HS-27A (cell line): ENCODE measurements at places on chromosomes 7 and 10.

GRCh38 chr10:125084191-125084613 is 76.2 kb downstream of the CTBP2 start:
- DNase-seq = peak; percentile 51

- no peak for DNase-seq
Measured at GRCh38 chr7:88072715-88073055, 138.6 kb downstream of the ADAM22 start.

DNA sequence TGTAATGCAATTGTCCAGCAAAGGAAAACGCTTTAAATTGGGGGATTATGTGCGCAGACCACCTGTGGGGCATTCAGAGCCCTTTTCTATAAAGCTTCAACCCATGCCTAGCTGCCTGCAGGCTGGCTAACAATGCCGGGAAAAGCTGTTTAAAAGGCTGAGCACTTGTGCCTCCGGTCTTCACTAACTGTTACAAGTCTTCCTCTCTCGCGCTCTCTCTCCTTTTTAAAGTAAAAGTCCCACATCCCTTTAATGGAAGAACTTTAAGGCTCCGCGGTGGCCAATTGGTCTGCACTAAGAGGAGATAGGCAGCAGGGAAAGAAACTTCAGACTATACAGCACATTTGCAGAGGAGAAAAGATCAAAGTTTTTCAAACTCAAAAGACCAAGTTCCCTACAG is 4.6 kb downstream of the FZD8 start:
- no peak for DNase-seq

- no peak for DNase-seq
Measured at GRCh38 chr7:100603726-100604027, 1.5 kb downstream of the PCOLCE start.

DNA sequence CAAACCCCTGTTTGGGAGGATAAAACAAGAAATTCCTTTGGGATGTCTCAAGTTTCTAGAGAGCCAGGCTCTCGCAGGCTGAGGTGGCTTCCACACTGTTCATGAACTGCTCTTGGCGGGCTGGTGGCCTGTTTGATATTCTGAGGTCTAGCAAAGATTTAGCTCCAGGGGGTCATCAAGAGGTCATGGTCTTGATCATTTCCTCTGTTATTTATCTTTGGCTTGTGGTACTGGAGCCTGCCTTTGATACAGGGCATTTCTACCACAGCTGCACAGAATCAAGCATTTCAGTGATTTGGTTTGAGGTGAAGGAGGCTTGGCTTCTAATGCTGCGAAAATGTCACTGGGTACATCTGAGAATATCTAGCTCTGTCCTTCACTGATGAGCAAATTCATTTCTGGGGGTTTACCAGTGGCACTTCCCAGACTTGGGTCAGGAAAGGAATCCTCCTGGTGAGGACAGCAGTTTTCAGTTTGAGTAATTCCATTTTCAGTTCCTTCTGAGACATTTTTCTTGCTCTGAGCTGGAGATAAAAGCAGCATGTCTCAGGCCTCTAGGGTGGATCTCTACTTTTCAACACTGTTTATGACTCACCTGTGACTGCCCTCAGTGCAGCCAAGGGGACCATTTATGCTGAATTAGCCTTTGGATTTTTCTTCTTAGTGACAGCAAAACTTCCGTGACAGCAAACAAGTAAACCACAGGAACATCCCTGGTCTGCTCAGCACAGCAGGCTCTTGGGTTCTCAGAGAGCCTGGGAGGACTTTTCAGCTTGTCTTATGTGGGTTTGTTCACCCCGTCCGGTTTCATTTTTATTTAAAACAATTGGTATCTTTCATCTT is 312.0 kb downstream of the RNLS start:
- no peak for DNase-seq

DNA sequence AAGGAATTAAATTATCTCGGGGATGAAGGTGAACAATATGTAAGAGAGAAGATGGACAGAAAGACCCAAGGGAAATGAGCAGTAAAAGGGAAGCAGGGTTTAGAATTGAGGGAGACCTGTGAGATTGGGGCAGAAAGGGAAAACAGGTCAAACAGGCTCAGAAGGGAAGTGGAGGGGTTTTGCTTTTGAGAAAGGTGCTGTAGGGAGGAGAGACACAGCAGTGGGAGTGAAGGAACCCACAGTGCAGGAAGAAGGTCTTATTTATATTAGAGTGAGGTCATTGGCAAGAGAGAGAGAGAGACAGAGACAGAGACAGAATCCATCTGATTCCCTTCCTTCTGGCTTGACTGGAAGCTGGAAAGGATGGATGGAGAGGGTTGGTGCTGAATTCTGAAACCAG is 3.5 kb upstream of the TCAF1 start:
- no peak for DNase-seq

GRCh38 chr10:47451273-47451997 is 32.5 kb downstream of the ANXA8 start:
- DNase-seq = no peak

DNA sequence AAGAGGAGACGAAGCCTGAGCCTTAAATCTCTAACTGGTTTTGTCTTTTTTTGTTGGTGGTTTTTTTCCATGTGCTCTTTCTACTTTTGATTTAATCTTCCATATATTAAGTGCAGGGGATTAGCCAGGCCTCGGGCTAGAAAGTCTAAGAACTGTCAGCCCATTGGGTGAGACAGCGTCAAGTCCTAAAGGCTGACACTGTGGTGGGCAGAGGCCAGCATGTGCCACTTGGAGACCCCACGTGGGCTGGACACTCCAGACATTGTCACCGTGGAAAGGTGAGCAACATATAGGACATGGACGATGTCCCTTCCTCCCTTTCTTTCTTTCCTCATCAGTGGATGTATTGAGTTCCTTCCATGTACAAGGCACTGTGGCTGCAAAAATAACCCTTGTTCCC is 129.3 kb downstream of the TMEM178B start:
- DNase-seq = no peak

DNA sequence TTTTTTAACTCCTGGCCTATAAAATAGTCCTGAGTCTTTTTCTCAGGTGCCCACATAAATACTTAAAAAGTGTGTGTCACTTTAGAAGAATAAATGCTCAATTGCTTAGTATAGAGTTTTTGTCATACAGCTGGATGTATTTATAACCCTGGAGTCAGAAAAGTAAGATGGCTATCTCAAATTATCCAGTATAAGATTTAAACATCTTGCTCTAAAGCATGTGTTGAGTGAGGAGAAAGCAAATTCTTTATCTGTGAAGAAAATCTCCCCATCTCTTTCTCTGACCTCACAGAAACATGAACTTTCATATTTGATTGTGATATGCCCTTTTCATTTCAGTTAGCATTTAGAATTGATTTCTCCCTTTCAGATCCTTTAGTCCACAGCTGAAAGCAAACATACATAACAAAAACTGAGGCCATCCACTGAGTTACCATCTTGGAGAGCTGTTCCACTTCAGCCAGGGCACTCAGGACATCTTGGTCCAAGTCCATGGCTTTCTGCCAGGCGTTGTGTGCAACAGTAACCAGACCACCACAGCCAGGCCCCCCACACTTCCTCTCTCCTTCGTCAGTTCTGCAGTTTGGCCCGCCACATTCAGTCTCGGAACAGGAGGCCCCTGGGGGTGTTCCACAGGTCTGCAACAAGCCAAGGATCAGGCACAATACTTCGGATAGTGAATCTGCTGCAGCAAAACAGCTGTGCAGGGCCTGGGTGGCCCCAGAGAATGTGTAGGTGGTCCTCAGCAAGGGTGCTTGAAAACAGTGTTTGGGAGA is 40.9 kb downstream of the DLD start:
- no peak for DNase-seq

DNA sequence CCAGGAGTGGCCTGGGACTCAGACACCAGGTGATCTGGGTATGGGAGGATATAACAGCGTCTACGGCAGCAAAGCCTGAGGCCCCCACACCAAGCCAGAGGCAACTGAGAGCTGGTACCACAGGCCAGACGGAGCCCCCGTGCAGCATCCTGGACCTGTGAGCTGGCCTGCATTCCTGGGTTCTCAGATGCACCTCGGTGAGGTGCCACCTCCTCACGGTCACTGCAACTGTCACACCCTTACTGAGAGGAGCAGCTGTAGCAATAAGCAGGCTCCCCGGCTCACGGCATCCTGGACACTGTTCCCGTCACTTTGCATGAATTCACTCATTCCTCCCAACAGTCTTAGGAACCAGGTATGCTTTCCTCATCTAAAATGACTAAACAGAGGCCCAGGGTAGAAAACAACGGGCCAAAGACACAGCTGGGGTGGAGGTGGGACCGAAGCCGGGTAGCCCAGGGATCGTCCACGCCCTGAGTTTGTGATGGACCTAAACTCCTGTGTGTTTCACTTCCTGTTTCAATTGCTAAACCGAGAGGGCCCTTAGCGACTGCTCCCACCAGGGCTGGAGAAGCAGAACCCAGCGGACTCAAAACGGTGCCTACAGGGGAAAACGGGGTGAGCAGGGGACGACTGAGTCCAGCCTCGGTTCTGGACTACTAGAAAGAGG is 98.7 kb downstream of the CTBP2 start:
- DNase-seq = no peak

DNA sequence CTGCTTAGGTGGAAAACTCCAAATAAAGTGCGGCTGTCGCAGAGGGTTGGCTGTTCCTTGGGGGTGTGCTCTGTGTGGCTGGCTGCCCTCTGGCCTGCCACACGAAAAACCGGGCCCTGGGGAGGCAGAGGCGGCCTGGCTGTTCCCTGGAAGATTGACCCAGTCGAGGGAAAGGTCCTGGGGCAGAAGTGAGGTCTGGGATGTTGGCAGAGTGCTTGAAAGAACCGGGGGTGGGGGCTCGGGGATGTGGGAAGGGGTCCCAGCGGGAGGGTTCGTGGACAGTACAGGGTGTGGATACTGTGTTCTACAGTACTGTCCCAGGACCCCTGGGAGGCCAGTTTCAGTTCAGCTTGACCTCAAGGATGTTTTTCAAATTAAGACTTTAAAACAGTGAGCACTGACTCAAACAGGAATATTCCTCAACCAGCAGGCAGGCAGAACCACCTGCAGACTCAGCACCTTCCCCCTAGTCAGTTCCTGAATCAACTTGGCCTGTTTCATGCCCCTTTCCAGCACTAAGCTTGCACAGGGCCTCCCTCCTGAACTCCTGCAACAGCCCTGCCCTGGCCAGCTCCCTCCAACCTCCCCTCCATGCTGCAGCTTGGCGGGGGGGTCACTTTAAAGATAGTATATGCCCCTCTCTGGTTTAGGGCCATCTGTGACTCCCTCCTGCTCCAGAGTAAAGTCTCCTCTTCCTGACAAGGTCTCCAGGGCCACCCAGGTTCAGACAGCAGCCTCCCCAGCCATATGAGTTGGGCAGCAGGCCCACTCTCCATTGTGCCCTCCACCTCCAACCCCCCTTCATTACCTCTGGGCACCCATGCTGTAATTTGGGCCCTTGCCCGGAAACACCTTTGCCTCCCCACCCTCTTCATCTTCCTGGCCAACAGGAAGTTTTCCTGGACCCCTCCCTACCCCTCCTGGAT is 3.2 kb upstream of the ATP6V1F start:
- no peak for DNase-seq

- no peak for DNase-seq
Measured at GRCh38 chr7:41065663-41066062, 637.2 kb downstream of the INHBA start.
